Hindlimb muscle (tissue), 1 donor: ENCODE measurements at places on chromosomes 6 and 20. TPM values are rescaled to one million over a fixed set of nuclear protein-coding genes. Genes with fewer than 3 reads are reported as not detected.

The RFX6 gene
- polyA plus RNA-seq: not detected

The ADGB gene
- polyA plus RNA-seq: not detected

DNA sequence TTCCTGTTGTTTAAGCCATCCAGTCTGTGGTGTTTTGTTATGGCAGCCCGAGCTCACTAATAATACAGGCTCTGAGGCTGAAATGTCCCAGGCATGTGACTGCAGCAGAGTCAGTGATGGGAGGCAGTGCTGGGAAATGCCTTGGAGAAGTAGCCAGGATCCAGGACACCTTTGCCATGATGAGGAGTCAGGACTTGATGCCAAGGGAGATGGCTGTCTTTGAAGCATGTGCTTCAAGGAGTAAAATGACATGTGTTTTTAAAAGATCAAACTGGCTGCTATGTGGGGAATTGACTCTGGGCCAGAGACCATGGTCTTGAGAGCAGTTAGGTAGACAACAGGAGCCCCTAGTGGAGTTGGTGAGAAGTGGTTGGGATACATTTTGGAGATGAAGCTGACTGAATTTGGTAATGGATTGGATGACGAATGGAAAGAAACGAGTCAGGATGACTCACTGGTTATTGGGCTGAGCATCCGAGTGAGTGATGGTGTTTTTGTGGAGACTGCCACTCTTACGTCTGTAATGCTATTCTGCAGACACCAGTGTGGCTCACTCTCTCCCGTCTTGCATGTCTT lies 322.2 kb downstream of the PLCB1 start:
- no peak for DNase-seq

GRCh38 chr6:169075211-169075914 lies 178.3 kb downstream of the THBS2 start:
- peak; percentile 85 for DNase-seq

DNA sequence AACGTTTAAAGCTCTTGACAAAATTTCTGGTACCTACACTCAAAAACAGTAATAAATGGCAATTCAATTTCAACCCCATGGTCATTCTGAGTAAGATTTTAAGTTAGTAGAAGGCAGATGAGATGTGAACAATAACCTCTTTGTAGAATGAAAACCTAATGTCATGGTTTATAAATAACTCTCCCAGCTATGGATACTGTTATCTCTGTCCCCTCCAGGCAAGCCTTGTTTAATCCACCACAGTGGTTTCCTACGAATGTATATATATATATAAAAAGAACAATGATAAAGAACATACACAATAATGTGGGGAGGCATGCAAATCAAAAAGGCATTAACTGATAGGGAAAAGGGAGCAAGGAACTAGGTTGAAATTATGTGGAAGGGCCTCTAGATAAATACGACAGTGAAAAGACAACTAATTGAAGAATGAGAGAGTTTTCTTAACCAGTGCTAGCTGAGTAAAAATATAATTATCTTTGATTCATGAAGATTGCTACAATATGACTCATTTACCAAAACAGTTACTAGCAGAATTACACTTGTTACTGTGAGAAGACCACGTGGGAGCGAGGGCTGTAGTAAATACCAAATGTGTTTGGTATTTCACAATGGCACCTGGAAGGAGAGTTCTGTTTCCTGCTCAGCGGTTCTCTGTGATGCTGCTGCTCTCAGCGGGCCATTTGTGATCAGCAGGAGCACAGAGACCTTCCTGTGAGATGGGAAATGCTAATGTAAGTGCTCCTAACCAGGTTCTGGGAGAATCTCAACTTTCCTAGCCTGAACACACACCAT lies 173.7 kb downstream of the MBOAT1 start:
- DNase-seq: no peak
